ENCODE measurements at places on chromosomes 3 and 15. TPM values are rescaled to one million over a fixed set of nuclear protein-coding genes. Genes with fewer than 3 reads are reported as not detected.

- DNase-seq: no peak
These were observed 179.3 kb upstream of the MME start for GRCh38 chr3:154900816-154901215.

DNA sequence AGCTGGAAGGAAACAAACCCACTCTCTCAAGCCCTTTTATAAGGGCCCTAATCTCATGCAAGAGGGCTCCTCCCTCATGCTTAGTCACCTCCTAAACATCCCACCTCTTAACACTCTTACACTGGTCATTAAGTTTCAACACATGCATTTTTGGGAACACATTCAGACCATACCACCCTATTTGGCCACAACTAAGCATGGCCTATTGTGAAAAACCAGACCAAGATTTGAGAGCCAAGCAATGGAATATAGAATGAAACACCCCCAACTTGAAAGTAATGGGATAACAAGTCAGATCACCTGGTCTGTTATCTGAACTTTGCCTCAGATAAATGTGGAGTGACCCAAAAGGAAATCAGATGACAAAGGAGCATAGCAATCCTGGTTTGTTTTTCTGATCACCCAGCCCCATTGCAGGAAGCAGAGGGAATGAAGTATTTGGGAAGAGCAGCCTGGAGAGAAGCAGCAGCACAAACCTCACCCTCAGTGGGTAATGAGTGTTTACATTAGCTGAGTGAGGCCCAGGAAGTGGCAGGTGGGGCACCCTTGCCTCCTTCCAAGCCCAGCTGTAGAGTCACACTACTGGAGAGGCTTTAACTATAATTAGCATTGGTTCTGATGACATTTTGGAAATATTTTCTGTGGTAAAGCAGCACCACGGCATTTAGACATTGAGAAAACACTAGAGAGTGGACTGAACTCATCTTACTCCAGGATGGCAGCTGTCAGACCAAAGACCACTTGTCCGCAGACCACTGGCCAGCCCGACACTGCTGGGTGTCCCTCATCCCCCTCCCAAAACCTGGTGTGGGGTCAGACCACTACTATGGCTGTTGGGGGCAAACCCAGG lies 48.8 kb upstream of the PRTG start:
- DNase-seq: peak; percentile 75

Gene SUCNR1
- total RNA-seq: 0.06 TPM

DNA sequence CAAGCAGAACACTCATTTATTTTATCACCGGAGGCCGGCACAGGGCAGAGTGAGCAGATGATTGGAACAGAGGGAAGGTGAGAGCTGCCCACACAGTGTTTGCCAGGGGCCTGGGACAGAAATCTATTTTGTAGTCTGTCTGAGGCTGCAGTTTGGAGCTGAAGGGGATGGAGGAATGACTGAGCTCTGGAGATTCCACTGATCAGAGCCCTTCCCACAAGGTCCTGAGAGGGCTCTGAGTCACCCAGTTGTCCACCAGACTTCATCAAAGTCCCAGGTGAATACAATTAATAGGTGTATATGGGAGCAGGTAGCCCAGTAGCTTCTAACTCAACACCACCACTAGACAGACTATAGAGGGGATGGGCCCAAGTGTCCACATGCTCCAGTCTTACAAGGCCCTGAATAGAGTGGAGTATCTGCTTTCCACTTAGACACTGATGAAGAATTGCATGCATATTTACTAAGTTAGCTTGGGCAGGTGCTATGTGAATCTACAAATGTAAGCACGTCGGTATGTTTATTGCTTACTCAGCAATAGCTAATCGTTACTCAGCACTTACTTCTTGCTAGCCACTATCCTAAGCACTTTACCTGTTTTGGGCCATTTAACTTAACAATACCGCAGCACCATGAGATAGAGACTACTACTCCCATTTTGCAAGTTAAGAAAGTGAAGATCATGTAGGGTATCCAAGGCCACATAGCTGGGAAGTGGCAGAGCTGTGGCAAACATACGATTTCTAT lies 2.7 kb upstream of the STARD5 start:
- no peak for DNase-seq
